ENCODE measurements at places on chromosomes 7 and 10.

DNA sequence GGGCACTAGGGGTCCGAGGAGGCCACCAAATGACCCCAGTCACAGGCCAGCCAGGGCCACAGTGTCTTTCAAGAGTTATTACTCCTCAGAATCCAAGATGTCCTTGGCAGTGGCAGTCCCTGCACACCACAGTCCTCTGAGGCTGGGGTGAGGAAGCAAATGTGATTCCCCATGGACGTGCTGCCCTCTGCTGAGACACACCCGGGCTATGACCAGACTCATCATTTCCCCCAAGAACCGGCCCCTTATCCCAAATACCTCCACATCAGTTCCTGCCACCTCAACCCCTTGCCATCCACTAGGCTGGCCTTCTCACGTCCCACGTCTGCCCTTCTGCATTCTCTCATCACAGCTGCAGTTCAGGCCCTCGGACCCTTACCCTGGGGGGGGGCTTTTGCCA, 5.0 kb downstream of the PRKAG2 start:
- DNase-seq: no peak

GRCh38 chr7:22481726-22482125, 18.3 kb downstream of the STEAP1B start:
- DNase-seq: no peak

GRCh38 chr10:71633920-71634319, 85.7 kb downstream of the C10orf105 start:
- DNase-seq: no peak

DNA sequence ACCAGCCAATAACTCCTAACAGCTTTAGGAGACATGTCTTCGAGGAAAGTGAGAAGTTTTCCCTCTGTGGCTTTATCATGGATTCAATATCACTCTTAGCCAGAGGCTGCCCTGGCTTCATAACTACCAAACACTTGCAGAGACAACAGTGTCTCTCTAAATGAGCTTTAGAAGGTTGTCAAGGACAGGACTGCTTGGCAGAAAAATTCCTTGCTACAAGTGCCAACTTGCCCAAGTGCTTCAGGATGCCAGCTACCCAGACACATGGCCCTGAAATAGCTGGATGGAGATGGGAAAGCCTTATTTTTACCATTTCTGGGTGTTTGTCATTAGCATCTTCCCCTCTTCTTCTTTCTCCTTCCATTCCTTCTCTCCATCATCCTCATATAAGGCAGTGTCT, 137.1 kb upstream of the MDFIC start:
- no peak for DNase-seq

- DNase-seq: no peak
Measured at GRCh38 chr10:45547207-45547606, 125.4 kb downstream of the ZFAND4 start.

- no peak for DNase-seq
Measured at GRCh38 chr7:38950309-38950708, 27.4 kb upstream of the POU6F2 start.

GRCh38 chr10:120314442-120314841, 142.6 kb upstream of the PLPP4 start:
- no peak for DNase-seq

DNA sequence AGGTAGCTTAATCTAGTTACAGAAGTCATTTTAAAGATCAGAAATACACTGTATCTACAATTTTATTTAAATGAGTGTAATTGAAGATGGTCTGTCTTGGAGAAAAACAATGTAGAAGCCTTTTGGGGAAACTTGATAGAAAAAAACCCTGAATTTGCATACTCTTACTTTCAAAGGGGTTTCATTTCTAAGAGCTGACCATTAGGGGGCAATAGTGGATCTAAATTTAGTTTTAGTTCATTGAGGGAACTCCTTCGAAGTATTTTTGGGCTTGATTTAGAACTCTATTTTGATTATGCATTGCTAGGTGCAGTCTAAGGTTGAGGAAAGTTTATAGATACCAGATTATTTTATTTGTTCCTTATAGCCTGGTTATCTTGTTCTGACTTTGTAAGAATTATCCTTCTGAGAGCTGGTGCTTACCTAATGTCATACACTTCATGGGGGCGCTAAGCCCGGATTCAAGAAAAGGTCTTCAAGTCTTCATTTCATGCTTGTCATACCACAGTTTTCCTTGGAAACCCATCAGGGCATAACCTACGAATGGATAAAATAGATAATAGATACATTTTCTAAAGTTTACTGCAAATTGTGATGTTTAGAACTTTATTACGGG, 69.1 kb upstream of the MXI1 start:
- DNase-seq: no peak

DNA sequence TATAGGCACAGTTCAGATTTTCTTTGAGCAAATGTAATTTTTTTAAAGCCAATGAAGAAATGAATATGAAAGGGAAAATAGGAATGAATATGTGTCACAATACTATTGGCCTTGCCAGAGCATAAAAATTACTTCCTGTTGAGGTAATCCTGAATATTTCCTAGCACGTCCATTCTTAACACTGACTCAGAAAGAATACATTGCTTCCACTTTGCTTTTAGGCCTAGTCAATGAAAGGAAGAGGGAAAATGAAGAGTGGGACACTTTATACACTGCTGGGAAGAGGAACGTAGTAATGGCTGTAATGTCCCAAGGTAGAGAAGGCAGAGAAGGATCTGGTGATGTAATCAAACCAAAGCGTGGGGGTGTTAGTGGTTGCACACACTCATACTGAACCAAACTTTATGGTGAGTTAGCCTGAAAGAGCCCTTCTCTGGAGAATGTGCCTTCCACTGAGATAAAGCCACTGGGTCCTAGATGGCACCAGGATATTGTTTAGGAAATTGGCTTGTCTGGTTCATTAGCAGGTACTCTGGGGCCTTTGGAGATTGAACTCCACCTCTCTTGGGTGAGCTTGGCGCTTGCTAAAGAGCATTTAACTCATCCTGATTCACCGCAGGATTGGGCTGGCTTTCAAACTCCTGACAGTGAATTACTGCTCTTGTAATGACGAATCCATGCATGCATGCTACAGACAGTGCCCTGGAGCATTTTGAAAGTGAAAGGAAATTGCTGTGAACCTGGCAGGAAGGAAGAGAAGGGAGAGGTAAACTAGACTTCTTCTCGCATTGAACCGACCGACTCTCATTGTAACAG, 254.9 kb downstream of the KIAA1217 start:
- DNase-seq: no peak

DNA sequence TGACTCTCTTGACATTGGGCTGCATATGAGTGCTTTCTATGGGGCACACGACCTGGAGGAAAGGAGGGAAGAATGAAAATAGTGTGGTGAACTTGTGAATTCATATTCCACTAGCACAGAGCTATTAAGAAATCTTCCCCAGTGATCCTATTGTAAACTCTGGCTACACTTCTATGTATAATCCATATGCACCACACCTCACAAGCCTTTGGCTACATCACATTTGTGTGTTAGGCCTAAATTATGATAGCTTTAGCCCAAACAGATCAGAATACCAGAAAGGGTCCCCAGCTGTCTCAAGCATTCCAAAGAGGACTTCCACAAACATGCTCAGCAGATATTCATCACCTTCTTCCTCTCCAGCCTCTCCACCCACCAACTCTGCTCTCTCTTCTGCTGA, 9.7 kb upstream of the IFIT1B start:
- DNase-seq: no peak

DNA sequence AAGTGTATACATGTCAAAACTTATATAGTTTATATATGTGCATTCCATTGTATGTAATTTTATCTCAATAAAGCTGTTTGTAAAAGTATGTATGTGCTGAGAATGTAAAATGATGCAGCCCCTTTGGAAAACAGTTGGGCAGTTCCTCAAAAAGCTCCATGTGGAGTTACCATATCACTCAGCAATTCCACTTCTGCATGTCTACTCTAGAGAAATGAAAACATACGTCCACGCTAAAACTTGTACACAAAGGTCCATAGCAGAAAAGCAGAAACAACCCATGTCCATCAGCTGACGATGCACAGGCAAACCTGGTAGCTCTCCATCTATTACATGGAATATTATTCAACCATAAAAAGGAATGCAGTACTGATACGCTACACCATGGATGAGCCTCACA, 8.3 kb upstream of the RGS10 start:
- no peak for DNase-seq

GRCh38 chr10:62534031-62534430, 159.9 kb downstream of the ZNF365 start:
- no peak for DNase-seq

GRCh38 chr7:151377406-151377805, 32.4 kb downstream of the WDR86 start:
- no peak for DNase-seq

GRCh38 chr7:125876431-125876830, 946.8 kb upstream of the POT1 start:
- no peak for DNase-seq

DNA sequence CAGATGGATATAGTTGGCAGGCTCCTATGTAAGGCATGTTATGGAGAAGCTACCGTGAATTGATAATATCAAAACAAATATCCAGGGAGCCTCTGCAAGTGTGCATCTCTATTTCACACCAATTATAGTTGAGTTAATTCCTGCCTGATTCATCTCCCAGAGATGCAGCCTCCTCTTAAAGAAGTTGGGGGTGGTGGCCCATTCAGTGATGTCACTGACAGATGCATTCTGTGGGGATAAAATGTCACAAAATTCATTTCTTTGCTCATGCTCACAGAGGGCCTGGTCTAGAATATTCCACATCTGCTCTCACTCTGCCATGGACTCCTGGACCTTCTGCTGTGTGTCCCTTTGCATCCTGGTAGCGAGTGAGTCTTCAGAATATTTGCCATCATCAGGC, 189.1 kb upstream of the PRSS1 start:
- DNase-seq: no peak

DNA sequence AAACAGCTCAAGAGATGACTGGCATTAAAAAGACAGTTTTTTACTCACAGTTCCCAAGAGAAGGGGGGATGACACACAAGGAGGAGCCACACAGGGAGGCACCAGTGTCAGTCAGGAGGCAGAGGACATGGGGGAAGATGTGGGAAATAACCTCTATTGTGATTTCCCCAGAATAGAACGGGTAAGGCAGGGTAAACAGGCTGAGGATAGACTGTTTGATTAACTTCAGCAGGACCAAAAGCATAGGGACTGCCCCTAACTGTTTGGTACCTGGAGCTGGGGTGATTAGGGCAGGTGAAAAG, 60.7 kb downstream of the RAPGEF5 start:
- no peak for DNase-seq

DNA sequence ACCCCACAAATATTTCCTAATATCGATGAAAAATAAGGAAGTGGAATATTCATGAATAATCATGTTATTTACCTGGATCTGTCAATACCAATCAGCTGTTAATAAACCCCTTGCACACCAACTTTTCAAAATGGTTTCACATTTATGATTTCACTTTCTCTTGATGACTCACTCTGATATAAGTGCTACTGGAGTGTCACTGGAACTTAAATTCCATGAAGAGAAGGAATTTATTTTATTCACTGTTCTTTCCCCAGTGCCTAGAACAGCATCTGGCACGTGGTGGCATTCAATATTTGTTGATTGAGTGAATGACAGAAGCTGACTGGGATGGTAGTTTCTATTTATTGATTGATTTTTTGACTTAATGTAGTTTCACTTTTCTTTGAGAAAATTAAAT, 3.5 kb upstream of the ENO4 start:
- DNase-seq: no peak

All from stimulated activated CD8-positive, alpha-beta memory T cell treated with anti-CD3 and anti-CD28 coated beads, Interleukin-12 subunit alpha, Interleukin-12 subunit beta, amount 100 ng/mL, for 1 hour (primary cell).